Thoracic aorta endothelial cell (primary cell): ENCODE measurements at places on chromosomes 16 and 17. TPM values are rescaled to one million over a fixed set of nuclear protein-coding genes. Genes with fewer than 3 reads are reported as not detected.

The TRPV2 gene
- 7.8 and 35.9 TPM in 2 replicates for total RNA-seq

The MYLK3 gene
- under 0.01 and 0.13 TPM in 2 replicates for total RNA-seq

The SPNS2 gene
- total RNA-seq, result 12.1 and 13.4 TPM in 2 replicates

The RHBDF2 gene
- 23.0 and 26.4 TPM in 2 replicates for total RNA-seq

The GUCY2D gene
- not detected in 2 replicates for total RNA-seq

The CCL4 gene
- total RNA-seq, result not detected in 2 replicates

The KPNA2 gene
- 257 and 352 TPM in 2 replicates for total RNA-seq
